CD8-positive, alpha-beta memory T cell (primary cell): ENCODE measurements at places on chromosomes 16 and 17. TPM values are rescaled to one million over a fixed set of nuclear protein-coding genes. Genes with fewer than 3 reads are reported as not detected.

DNA sequence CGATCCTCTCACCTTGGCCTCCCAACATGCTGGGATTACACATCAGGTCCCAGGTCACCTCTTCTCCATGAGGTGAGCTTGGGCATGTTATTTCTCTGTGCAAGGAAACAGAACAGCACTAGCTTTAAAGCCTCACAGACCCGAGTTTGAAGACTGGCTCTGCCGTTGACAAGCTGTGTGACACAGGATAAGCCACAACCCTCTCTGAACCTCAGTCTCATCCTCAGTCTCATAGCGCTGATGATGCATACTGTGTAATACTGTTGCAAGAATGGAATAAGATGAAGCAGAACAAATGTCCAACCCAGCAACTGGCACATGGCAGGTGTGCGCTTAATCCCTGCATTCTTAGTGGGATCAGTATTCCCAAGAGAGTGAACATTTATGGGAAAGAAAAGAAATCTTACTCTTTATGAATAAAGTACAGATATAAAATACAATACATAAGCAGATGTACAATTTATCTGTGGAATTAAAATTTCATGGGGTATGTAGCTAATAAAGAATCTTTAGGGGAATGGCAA is 43.5 kb downstream of the ABAT start:
- H3K4me3 ChIP-seq: no peak overlapping the region
- no peak for DNase-seq
- no peaks in the 10 kb centered on the region for H3K4me1 ChIP-seq
- H3K36me3 ChIP-seq: no peaks in the 10 kb centered on the region
- H3K27me3 ChIP-seq: no peaks in the 10 kb centered on the region

DNA sequence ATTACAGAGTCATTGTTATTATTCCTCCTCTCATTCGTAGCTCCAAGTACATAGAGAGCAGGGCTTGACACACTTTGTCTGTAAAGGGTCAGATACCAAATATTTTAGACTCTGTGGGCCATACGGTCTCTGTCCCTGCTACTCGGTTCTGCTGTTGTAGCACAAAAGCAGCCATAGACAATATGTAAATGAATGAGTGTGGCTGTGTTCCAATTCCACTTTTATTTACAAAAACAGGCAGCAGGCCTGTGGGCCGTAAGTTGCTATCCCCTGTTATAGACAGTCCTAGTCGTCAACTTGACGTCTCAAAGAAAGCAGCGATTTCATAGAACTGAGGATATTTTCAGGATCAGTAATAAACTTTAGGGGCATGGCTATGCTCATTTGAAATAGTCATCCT is 161.6 kb downstream of the MSI2 start:
- no peaks in the 10 kb centered on the region for H3K36me3 ChIP-seq
- no peak overlapping the region for H3K27ac ChIP-seq
- no peak overlapping the region for H3K4me3 ChIP-seq
- no peak for DNase-seq

GRCh38 chr16:59905606-59906005 is 1171.5 kb upstream of the GOT2 start:
- H3K27ac ChIP-seq: no peak overlapping the region
- no peaks in the 10 kb centered on the region for H3K4me1 ChIP-seq
- H3K36me3 ChIP-seq: no peaks in the 10 kb centered on the region
- H3K27me3 ChIP-seq: no peaks in the 10 kb centered on the region
- H3K4me3 ChIP-seq: no peak overlapping the region

GRCh38 chr16:82935766-82936165 is 309.0 kb downstream of the CDH13 start:
- no peaks in the 10 kb centered on the region for H3K36me3 ChIP-seq
- no peak overlapping the region for H3K4me3 ChIP-seq
- no peaks in the 10 kb centered on the region for H3K27me3 ChIP-seq
- no peak overlapping the region for H3K27ac ChIP-seq
- DNase-seq: no peak

GRCh38 chr16:58652741-58653140 is 23.1 kb upstream of the CNOT1 start:
- H3K27ac ChIP-seq: no peak overlapping the region
- no peaks in the 10 kb centered on the region for H3K4me1 ChIP-seq
- H3K4me3 ChIP-seq: no peak overlapping the region
- H3K36me3 ChIP-seq: no peaks in the 10 kb centered on the region
- no peak for DNase-seq

GRCh38 chr16:53600126-53600525 is 97.1 kb upstream of the AKTIP start:
- H3K36me3 ChIP-seq: no peaks in the 10 kb centered on the region
- no peaks in the 10 kb centered on the region for H3K27me3 ChIP-seq
- no peaks in the 10 kb centered on the region for H3K4me1 ChIP-seq
- no peak overlapping the region for H3K4me3 ChIP-seq
- no peak for DNase-seq

- H3K36me3 ChIP-seq: no peaks in the 10 kb centered on the region
- H3K4me1 ChIP-seq: no peaks in the 10 kb centered on the region
- H3K4me3 ChIP-seq: no peak overlapping the region
Observed at GRCh38 chr17:32536736-32537643, 50.2 kb downstream of the CDK5R1 start.

GRCh38 chr17:79011451-79012147 is 2.0 kb upstream of the CANT1 start:
- H3K27me3 ChIP-seq: no peaks in the 10 kb centered on the region
- H3K4me3 ChIP-seq: no peak overlapping the region
- DNase-seq: no peak
- no peak overlapping the region for H3K27ac ChIP-seq

DNA sequence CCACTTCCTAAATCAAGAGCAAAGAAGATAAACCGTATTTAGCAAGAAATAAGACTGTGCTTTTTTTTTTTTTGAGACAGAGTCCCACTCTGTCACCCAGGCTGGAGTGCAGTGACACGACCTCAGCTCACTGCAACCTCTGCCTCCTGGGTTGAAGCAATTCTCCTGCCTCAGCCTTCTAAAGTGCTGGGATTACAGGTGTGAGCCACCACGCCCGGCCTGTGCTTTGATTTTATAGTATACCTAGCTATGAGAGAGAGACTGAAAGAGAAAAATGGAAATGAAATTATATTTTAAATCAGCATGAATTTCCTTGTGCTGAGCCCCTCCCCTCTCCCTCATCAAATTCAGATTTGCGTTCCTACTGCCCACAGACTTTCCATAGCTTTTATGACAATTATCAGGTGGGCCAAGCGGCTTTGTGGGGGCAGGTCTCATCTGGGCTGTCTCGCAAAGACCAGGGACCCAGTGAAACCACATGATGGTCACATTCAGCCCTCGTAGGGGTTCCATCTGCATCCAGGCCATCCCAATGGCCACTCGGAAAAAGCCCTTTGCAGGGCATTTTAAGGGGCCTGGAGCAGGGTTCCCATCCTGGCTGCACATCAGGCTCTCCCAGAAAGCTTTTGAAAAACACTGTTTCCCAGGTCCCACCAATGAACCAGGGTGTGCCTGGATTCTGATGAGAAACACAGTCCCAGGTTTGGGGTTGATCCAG is 8.5 kb downstream of the CACNG1 start:
- no peaks in the 10 kb centered on the region for H3K27me3 ChIP-seq
- H3K36me3 ChIP-seq: no peaks in the 10 kb centered on the region
- no peaks in the 10 kb centered on the region for H3K4me1 ChIP-seq

GRCh38 chr16:3115003-3115402 is 2.6 kb downstream of the ZNF205 start:
- H3K27ac ChIP-seq: no peak overlapping the region
- no peaks in the 10 kb centered on the region for H3K4me1 ChIP-seq
- H3K4me3 ChIP-seq: no peak overlapping the region
- no peaks in the 10 kb centered on the region for H3K36me3 ChIP-seq

DNA sequence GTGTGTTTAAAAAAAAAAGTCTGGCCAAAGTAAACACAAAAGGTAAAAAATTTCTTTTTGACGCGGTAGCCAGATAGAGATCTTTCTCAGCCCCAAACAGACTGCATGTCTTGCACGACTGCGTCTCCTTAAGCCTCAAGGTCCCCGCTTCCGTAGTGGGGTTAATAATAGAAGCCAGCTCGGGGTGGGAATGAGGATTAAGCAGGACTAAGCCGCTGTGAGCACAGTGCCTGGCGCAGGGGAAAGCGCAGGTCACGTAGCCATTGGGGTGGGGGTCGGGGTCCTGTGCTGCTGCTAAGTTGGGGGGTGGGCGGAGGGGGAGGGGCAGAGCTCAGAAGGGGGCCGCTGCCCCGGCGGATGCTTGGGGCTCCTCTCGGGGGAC is 521 bp downstream of the GGA2 start:
- H3K4me1 ChIP-seq: peaks cover 54% of the 10 kb centered on the region
- no peaks in the 10 kb centered on the region for H3K36me3 ChIP-seq
- peak; percentile 36 for DNase-seq
- peak overlapping the region; percentile 58 for H3K4me3 ChIP-seq
- H3K27ac ChIP-seq: peak overlapping the region; percentile 66

DNA sequence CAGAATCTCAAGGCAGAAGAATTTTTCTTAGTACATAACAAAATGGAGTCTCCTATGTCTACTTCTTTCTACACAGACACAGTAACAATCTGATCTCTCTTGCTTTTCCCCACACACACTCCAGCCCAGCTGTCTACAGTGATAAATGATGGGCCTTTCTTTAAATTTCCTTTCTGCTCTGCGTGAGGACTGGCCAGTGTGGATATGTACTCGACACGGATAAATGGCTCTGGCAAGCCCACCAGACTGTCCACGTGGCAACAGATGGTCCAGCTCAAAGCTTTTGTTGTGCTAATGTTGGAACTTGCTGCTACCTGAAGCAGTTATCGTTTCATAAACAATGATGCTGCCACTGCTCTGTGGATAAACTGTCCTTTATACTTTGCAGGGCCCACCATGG is 410.7 kb downstream of the TMEM114 start:
- H3K36me3 ChIP-seq: no peaks in the 10 kb centered on the region
- no peak for DNase-seq
- H3K27ac ChIP-seq: no peak overlapping the region
- H3K27me3 ChIP-seq: no peaks in the 10 kb centered on the region

GRCh38 chr16:71870818-71871217 is 13.2 kb downstream of the ZNF821 start:
- H3K4me1 ChIP-seq: peaks cover 6% of the 10 kb centered on the region
- no peak overlapping the region for H3K27ac ChIP-seq
- no peak for DNase-seq
- no peak overlapping the region for H3K4me3 ChIP-seq
- H3K36me3 ChIP-seq: no peaks in the 10 kb centered on the region

DNA sequence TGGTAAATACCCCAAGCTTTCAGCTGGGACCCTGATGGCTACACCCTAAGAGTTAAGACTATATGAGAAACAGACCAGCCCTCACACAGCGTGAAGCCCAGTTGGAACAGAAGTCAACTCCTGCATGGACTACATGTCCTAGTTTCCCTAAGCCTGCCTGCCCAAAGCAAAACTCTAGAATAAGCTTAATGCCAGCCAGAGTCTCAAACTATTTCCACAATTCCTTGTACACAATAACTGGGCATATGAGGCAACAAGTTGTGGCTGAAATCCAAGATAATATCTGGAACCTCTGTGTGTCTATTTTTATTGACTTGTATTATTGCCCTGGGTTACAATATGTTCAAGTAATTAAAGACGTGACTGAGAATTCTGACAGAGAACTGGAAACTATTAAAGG is 19.4 kb downstream of the MYH10 start:
- no peaks in the 10 kb centered on the region for H3K4me1 ChIP-seq
- H3K27me3 ChIP-seq: no peaks in the 10 kb centered on the region

- H3K4me1 ChIP-seq: peaks cover 54% of the 10 kb centered on the region
- H3K27me3 ChIP-seq: no peaks in the 10 kb centered on the region
- H3K27ac ChIP-seq: no peak overlapping the region
- no peak for DNase-seq
- no peak overlapping the region for H3K4me3 ChIP-seq
- H3K36me3 ChIP-seq: no peaks in the 10 kb centered on the region
Observed at GRCh38 chr17:28929787-28930186, 21.5 kb downstream of the PHF12 start.

GRCh38 chr16:24855678-24856077 is 9.9 kb downstream of the SLC5A11 start:
- H3K36me3 ChIP-seq: no peaks in the 10 kb centered on the region
- H3K27me3 ChIP-seq: no peaks in the 10 kb centered on the region
- no peak for DNase-seq
- no peak overlapping the region for H3K27ac ChIP-seq
- no peak overlapping the region for H3K4me3 ChIP-seq

- no peaks in the 10 kb centered on the region for H3K4me1 ChIP-seq
- H3K27ac ChIP-seq: no peak overlapping the region
- DNase-seq: no peak
Observed at GRCh38 chr16:86059253-86060171, 160.6 kb downstream of the IRF8 start.

DNA sequence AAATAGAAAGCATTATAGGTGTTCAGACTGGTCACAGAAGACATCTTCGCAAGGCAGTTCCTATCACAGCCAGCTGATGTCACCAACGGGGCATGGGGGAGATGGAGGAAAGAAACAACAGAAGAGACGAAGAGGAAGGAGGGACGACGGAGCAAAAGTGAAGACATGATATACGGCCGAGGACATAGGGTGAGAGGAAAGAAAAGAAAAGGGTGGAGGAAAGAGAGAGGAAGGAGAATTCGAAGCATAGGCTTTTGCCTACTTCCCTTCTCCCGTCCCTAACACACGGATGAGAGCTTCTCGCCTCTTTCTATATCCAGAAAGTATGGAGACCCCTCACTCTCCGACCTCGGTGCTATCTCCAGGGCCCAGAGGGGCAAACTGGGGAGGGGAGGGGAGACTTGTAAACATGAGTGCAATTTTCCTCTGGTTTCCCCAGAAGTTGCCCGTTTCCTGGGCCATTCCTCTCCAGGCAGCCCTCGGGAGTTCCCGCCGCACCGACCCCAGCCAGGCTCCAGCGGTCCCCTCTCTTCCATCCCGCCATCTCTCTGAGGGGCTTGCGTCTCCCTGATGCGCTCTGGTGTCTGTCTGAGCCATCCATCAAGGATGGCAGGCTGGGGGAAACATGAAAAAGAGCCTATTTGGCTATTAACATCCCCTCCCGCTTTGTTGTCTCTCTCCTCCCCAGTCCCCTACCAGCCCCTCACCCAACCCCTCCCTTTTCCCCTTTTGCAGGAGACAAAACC is 26.0 kb downstream of the COPZ2 start:
- peaks cover 12% of the 10 kb centered on the region for H3K4me1 ChIP-seq
- H3K4me3 ChIP-seq: peak overlapping the region; percentile 29
- no peaks in the 10 kb centered on the region for H3K36me3 ChIP-seq
- H3K27me3 ChIP-seq: peaks cover 22% of the 10 kb centered on the region
- no peak for DNase-seq

The DHX40 gene
- 17.9 TPM for total RNA-seq

The TMC7 gene
- total RNA-seq: not detected

The CIBAR2 gene
- not detected for total RNA-seq

The HP gene
- total RNA-seq: not detected

The NUP85 gene
- 152 TPM for total RNA-seq

The PHLPP2 gene
- 14.4 TPM for total RNA-seq

The HOXB6 gene
- 0.22 TPM for total RNA-seq

The ABCC11 gene
- total RNA-seq: 0.22 TPM

The KIF22 gene
- total RNA-seq: 131 TPM

The ZNF423 gene
- total RNA-seq: not detected
